ENCODE measurements at places on chromosomes 2 and 18.

GRCh38 chr2:86563650-86564061 lies 413 bp upstream of the CHMP3 start:
- no peak for DNase-seq

GRCh38 chr2:207290833-207291624 lies 125.3 kb upstream of the KLF7 start:
- no peak for DNase-seq

- DNase-seq, result no peak
Measured at GRCh38 chr18:77461062-77461688, 211.5 kb downstream of the GALR1 start.

- no peak for DNase-seq
Measured at GRCh38 chr18:42929857-42930256, 185.6 kb downstream of the RIT2 start.

GRCh38 chr2:74991977-74992376 lies 33.5 kb downstream of the POLE4 start:
- DNase-seq, result no peak

GRCh38 chr2:204108330-204108751 lies 171.8 kb downstream of the ICOS start:
- no peak for DNase-seq

- no peak for DNase-seq
Measured at GRCh38 chr2:107380912-107381311, 445.8 kb upstream of the RGPD4 start.

- DNase-seq, result no peak
Measured at GRCh38 chr2:210591663-210592062, 35.3 kb downstream of the CPS1 start.

- no peak for DNase-seq
Measured at GRCh38 chr2:234240917-234241316, 190.4 kb downstream of the SPP2 start.

- no peak for DNase-seq
Measured at GRCh38 chr2:156157670-156158069, 174.9 kb downstream of the NR4A2 start.

DNA sequence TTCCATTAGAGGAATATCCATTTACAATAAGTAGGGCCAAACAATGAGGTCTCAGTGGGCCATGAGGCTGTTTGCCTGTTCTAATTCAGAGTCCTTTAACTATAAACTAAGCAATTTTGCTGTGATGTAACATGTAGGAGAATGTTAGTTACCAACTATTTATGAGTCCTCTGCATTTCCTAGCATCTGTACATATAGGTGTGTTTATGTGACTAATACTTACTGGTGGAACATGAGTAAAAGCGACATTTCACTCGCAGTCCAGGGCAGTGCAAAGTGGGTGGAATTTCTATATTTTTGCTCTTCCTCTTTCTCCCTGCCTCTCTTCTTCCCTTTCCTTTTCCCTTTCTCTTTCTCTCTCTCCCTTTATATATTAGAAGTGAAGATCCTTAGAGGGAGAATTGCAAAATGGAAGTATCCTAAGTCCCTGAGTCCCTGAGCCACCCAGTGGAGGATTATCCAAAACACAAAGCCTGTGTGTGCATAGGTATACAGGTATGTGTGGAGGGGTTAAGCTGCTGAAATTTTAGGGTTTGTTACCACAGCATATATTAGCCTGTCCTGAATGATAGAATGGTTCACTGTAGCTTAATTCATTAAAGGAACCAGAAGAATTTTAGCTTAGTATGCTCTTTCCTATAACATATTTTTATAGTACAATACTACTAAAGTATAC lies 487.0 kb upstream of the FANCL start:
- DNase-seq, result no peak

- no peak for DNase-seq
Measured at GRCh38 chr2:178848335-178848734, 41.1 kb upstream of the TTN start.

DNA sequence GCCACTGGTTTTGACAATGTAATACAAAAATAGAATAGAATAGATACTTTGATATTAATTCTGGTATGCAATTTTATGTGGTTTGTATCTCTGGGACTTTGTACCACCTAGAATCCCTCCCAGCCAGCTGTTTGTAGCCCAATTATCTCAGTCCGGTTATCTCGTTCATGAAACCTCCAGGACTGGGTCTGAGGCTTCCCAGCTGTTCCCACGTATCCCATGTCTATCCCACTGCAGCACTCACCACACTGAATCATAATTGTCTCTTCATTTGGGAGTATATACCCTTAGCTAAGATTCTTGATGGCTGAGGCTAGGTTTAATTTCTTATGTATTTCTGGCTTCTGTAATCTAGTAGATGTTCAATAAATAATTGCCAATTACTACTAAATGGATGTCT lies 104.4 kb upstream of the MAPRE2 start:
- no peak for DNase-seq

DNA sequence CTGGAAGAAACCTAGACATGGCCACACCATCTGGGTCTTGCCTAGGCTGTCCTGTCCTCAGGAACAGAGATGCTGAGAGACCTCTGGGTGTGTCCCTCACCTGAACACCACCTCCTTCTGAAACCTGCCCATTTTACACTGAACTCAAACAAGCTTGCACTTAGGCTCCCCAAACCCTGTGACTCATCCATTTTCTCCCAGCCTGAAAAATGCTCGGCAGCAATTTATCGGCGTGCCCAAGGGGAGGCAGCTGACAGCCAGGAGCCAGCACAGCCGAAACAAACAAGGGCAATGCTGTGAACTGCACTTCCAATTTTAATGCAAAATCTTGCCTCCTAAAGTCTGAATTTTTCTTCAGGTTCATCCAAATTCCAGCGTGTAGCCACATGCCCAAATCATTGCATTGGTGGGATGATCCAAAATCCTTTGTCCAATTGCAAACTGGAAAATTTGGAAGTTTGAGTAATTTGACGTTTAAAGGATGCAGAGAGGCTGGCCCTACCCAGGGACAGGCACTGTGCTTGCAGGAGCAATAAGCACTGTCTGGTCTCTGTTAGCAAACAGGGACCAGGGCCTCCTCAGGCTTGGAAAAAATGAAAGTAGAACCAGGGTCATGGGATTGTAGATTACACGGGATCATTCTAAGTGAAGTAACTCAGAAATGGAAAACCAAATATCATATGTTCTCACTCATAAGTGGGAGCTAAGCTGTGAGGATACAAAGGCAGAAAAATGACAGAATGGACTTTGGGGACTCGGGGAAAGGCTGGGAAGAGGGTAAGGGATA lies 67.7 kb downstream of the GALNT14 start:
- no peak for DNase-seq

- DNase-seq, result no peak
Measured at GRCh38 chr2:11850082-11850481, 103.7 kb downstream of the LPIN1 start.

DNA sequence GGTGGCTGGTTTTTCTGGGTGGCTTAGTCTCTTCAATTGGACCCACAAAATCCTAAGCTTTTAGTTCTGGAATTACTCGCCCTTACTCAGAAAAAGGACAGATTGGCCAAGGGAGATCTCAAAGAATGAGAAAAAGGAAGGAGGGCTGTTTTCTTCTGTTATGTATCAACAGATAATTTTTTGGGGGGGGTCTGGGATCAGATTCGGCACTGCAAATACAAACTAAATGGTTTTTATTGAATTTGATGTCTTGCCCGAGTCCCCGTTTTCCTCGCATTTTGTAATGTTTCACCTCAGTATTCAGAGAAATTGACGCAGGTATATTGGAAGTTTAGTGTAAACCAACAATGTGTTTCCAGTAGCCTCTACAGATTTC lies 762 bp downstream of the YIPF4 start:
- no peak for DNase-seq

DNA sequence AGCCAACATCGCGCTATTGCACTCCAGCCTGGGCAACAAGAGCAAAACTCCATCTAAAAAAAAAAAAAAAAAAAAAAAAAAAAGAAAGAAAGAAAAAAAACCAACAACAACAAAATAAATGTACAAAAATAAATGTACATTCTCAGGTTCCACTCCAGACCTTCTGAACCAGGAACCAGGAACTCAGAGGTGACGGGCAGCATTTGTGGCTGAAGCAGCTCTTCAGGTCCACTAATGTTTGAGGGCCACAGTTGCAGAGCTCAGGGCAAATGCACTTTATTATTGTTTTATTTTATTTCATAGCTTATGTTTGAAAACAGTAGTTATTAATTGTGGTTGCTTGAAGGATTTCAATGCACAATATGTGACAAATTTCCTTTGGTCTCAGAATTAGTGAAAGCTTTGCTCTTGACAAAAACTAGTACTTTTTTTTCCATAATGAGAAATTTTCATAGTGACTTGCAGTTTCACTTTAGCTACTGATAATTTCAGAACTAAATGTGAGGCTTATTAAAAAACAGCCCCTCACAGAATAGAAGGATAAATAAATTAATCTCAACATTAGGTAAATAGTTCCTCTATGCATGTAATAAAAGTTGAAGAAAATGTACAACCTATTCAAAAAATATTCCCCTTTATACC lies 378.4 kb upstream of the SPHKAP start:
- no peak for DNase-seq

DNA sequence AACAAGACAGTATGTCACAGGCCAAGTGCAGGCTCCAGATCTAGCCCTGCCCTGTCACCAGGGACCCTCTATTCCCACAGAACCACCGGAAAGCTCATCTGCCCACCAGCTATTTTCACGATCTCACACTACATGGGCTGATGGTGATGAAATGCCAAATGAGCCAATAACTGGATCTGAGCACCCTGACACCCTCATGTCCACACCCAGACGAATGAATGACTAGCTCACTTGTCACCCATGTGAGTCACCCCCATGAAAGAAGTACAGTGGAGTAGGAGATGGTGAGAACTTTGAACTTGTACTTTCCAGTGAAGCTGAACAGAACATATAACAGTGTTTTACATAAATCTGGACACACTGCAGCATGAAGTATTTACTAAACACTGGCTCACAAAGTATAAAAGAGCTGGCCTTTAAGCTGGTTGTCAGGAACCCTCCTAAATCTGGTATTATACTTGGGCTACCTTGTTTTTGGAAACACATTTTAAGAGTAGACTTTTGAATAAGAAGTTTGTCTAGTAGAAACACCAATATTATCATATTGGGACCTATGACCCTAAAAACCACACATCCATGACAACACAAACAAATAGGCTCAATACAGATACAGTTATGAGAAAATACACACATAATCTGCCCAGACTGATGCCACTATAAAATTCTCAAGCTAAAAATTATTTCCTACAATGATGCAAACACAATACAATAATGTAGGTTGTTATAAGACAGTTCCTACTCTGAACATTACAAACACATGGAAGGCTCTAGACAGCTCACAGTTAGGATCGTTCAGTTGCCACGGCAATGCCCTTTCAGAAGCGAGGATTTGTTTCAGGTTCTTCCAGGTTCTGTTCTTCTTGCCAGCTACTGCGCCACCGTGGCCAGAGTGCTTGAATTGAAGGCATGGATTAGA lies 19.0 kb downstream of the INO80C start:
- DNase-seq, result peak; percentile 56

GRCh38 chr2:200665626-200666453 lies 80.0 kb downstream of the AOX1 start:
- no peak for DNase-seq

GRCh38 chr2:122034777-122035176 lies 279.3 kb downstream of the TSN start:
- DNase-seq, result no peak

DNA sequence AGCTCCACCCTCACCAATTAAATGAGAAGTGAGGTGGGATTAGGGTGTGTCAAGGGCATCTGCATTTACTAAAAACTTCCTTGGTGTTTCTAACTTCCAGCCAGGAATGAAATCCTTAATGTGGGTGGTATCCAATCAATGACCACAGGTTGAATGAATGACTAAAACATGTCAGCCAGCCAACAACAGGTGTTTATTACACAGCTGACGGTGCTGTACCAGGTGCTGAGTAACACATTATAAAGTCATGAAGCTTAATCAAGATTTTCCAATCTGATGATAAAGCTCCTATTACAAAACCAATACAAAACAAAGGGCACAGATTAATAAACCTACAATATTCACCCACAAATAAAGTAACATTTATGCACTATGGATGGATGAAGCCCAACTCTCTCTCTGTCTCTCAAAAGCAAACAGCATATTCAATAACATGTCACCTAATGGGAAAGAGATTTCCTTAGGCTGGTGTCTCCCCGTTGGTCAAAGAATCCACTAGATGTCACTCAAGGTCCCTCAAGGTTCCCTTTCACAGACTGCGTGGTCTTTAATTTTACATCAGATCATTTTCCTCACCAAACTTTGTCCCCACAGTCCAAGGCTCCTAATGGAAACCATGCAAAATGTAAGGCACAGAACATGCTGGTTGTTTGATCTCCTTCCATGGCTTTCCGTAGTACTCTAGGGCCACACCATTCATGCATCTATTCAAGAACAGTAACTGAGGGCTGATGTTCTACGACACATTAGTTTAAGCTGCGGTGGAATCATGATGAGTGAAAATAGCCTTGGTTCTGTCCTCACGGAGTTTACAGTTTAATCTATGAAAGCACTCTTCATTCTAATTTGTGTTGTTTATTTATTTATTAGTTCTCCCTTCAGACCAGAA lies 6.4 kb upstream of the PTPN4 start:
- peak; percentile 65 for DNase-seq

DNA sequence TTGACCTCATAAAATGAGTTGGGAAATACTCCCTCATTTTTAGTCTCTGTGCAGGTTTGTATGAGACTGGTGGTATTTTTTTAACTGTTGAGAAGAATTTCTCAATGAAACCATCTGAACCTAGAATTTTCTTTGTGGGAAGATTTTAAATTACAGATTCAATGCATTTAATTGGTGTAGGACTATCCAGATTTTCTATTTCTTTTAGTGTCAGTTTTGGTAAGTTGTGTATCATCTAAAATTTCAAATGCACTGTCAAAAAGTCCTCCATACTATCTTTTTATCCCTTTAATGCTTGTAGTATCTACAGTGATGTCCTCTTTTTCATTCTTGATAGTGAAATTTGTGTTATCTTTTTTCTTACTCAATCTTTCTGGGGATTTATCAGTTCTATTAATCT lies 1.8 kb upstream of the BOK start:
- no peak for DNase-seq

- no peak for DNase-seq
Measured at GRCh38 chr2:109380502-109381326, 233.1 kb downstream of the SEPTIN10 start.
